ENCODE measurements at places on chromosomes 13 and 19. TPM values are rescaled to one million over a fixed set of nuclear protein-coding genes. Genes with fewer than 3 reads are reported as not detected.

DNA sequence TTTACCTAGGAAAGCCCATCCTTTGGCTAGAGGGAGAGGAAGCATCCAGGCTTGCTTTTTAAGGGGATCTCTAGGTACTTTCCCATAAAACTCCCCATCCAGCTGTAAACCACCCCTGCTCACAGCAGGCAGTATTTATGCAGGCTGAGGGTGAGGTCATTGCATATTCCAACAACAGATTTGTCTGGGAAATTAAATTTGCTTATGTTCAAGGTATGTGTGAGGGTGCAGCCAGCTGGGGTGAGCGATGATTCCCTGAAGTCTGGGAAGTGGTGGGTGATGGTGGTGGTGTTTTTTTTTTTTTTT is 96.3 kb upstream of the C1QTNF9B start:
- DNase-seq: peak; percentile 93

DNA sequence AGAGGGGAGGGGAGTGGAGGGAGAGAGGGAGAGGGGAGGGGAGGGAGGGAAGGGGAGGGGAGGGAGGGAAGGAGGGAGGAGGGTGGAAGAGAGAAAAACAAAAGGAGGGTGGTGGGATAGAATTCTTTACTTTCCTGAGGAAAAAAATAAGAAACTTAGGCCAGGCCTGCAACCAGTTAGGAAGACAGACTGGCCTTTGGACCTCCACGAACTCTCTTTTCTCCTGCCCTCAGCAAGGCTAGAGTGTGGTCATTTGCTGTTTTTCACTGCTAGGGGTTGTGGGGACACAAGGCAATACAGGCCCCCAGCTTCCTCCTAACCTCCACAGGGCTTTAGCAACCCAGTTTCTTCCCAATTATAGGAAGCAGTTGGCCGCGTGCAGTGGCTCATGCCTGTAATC is 4.2 kb downstream of the CCDC8 start:
- DNase-seq: no peak

PGLYRP2 gene
- not detected for total RNA-seq

DNA sequence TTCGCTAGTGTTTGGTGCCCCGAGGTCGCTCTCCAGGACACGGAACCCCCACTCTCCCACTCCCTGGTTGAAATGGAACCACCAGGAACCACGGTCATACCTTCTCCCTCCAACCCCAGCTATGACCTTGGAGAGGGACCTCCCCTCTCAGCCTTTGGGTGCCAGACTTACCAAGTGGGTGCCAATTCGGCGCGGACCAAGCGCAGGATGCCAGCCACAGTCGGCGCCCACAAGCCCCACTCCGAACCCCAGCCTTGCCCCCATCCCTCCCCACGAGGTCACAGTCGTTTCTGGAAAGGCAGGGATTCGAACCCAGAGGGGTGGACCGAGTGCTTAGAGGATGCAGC is 910 bp downstream of the PDE4C start:
- no peak for DNase-seq

GRCh38 chr13:30679483-30680330 is 55.6 kb upstream of the ALOX5AP start:
- peak; percentile 41 for DNase-seq

GRCh38 chr13:63864171-63864902 is 2448.7 kb upstream of the PCDH20 start:
- DNase-seq: peak; percentile 58

DNA sequence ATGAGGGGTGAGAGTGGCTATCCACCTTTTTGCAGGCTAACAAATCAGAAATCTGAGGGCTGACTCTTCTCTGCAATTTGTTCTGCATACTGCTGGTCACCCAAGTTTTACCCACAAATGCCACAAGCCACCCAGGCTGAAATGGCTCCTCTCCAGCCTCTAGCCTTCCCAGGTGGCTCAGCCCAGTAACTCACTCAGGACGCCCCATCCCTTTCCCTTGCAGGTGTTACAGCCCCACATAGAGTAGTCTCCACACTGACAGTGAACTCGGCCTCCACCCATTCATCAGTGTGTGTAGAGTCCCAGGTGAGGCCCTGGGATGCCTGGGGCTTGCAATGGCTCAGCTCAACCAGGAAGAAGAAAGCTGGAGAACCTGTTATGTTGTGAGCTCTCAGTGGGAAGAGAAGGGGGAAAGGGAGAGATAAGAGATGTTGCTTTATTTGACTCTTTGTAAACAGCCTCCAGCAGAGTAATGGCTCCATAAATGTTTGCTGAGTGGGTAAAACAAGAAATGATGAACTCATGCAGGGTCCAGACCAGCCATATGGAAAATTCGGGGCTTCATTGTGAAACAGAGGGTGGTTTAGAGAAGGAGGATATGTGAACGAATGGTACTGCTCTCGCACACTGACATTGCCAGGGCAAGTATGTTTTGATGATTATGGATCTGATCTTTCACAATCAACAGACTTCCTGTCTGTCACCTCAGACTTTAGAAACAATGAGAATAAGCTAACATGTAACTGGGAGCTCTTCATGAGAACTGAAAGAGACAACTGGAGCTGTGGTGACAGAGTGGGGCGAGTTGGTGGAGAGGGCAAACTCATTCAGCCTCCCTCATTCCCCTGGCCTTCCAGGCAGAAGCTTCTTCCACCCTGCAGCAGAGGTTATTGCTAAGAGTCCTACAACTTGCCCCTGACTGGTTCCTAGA is 74.2 kb upstream of the RFC3 start:
- no peak for DNase-seq

GRCh38 chr13:21022056-21022979 is 39.1 kb downstream of the LATS2 start:
- peak; percentile 18 for DNase-seq

DNA sequence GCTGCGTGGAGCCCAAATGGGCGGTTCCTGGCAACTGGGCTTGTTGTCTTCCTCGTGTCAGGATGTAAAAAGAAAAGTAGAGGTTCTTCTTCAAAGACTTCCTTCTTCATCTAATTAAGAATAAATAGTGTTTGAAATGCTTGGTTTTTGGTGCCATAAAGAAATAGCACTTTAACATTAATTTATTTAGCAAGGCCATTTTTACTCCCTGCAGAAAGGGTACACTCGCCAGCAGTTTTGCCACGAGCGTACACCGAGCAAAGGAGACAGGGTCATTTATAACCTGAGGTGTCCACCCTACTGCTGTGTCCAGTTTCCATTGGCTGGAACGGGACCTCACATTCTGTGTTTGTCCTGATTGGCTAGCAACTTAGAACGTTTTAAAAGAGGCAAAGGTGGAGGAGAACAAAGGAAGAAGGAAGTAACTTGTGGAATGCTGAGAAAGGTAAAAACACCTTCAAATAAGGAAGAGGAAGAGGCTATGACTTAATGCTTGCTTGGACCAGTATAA is 21.8 kb upstream of the OR10H1 start:
- no peak for DNase-seq

All from IMR-90 (cell line).